Tongue (tissue), 3 donors: ENCODE measurements at places on chromosomes 4 and X.

GRCh38 chrX:15468036-15468435, 25.1 kb downstream of the PIR start:
- peak; percentile 66 for DNase-seq

GRCh38 chr4:152501846-152502536, 33.9 kb downstream of the FBXW7 start:
- no peak for DNase-seq

- no peak for DNase-seq
Observed at GRCh38 chr4:30989508-30989907, 269.3 kb downstream of the PCDH7 start.

DNA sequence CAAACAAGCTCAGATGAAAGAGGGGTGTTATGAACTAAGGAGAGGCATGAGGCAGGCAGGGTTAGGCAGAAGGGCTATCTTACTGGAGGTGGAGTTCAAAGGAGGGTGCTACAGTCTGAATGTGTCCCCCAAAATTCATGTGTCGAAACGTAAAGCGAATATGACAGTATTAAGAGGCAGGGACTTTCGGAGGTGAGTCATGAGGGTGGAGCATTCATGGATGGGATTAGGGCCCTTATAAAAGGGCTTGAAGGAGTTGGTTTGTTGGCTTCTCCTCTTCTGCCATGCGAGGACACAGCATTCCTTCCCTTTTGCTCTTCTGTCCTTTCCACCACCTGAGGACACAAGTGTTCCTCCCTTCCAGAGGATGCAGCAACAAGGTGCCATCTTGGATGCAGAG, 22.9 kb downstream of the APLN start:
- DNase-seq = no peak

DNA sequence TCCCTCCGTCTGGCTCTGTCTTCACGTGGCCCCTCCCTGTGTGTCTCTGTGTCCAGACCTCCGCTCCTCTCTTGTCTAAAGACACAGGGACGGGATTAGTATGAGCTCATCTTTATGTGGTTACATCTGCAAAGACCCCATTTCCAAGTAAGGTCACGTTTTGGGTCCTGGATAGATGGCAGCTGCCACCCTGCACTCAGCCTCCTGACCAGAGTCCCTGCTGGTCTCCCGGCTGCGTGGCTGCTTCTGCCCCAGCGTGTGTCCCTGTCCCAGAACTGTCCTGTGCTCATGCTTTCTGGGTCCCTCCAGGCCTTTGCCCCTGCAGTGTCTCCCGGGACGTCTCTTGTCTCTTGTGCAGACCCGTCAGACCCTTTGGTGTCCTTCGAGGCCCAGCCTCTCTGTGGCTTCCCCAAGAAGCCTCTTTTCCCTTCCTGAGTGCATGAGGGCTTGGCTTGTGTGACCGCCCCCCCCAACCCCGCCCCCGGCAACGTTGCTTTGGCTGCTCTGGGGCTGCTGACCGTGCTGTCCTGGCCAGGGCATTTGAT, 107.3 kb downstream of the PSAPL1 start:
- no peak for DNase-seq

GRCh38 chrX:48938721-48939425, 18.5 kb downstream of the OTUD5 start:
- no peak for DNase-seq

DNA sequence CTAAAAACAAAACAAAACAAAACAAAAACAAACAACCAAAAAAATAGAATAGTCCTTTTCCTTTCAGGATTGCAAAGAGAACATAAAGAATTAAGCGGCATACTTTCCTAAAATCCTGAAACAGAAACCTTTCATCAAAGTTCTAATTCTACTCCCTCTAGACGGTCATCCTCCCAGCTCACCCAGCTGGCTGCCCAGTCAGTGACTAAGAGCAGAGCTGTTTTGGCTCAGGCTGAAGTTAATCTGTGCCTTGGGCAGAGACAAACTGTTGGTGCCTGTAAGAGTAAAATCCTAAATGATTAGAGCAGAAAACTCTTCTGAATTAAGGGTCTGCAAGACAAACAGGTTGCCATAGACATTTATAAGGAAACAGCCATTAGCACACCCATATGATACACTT, 17.6 kb upstream of the WAS start:
- DNase-seq = no peak

DNA sequence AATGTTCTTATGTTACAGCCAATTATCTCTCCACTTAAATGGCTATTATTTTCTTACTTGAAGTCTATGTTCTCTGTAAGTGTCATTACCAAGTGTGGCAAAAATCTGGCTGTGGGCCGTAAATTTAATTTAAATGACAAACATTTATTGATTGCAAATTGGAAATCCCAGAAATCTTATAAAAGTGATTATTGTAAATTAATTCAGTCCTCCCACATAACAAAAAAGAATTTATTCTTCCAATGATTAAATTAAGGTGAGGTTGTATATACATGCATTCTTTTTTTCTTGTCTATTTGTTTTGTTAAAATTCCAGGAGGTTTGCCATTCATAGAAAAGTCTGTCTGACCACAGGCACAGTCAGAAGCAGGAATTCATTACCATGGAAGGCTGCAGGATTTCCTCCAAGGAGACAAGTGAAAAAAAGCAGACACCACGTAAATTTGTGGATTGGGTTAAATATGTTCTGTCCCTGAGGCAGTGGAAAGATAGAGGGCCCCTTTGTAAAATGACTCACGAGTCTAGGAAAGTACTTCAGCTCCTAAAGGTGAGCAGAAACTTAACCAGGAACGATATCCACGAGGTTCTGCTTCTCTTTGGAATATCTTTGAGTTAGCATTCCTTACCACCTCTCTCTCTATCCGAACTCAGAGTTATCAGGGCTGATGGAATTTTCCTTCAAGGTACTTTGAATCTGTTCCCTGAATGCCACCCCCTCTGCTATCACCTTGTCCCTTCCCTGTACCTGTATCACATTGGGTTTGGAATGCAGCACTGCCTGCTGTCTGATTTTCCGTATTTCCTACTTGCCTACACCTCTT, 10.7 kb downstream of the PPARGC1A start:
- DNase-seq = no peak

DNA sequence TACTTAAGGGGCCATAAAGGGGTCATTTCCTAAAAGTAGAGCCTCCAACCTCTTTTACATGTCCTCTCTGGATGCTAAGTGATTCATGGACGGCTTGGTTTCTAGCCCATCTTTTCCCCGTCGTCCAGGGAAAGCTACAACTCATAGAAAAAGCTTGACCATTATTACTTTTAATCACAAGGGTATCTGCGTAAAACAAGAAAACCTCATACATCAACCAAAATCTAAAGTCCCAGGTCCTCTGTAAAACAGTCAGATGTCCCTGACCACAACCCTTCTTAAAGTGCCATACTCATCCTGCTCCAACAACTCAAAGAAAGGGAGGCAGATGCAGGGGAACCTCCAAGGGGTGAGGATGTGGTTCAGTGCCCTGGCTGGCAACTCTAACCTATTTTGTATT, 29.6 kb downstream of the ADGRA3 start:
- no peak for DNase-seq

DNA sequence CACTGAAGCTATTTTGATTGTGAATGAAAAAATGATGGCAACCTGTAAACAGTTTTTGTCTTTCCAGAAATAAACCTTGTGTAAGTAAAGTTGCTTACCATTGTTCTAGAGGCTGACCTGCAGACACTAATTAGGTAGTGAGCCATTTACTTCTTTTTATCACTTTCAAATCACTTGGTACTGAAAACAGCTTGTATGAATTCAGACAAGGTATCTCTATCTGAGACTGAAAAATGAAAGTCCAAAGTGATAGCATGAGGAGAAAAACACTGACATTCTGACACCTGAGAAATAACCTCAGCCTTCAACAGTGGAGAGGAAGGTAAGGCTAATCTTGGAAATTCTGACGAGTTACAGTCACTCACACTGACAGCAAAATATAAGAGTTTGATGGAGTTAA, 238.8 kb downstream of the GPC3 start:
- DNase-seq = no peak

- peak; percentile 80 for DNase-seq
Observed at GRCh38 chr4:41339812-41340809, 83.4 kb downstream of the UCHL1 start.

DNA sequence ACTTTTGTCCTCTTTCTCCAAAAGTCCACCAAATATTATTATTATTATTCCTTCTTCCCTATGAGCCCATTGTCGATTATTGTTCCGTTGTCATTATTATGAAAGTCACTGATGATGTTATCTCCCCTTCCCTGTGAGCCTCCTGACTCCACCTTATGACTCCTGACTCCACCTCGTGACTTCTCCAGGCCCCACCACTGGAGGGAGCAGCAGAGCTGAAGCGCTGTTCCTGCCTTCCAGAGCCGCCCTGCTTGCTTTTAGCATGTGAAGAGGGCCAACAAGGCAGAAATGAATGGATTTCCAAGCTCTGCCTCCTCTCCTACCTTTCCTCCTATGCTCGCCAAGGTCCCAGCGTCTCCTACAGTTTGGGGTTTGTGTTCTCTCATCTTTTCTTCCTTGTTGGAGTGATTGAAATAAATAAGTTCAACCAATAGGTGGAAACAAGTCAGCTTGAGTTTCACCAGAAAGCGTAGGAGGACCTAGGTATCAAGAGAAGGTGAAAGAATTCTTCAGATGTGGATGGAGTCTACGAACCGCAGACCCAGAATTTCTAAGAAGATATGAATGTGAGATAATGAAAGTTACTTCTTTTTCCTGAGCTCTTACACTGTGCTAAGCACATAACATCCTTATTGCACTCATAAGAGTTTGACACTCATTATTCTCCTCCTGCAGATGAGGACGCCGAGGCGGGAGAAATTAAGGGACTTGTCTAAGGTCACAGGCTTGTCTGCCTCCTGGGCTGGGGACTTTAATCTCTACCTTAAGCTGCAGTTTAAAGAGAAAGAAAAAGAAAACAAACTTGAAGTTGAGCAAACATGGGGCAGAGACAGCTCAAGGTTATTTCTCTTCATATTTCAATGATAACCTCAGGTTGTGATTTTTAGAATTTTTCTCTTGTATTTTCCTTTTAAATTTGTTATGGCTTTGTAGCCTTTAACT, 26.1 kb downstream of the IGSF1 start:
- no peak for DNase-seq

GRCh38 chr4:89254847-89255246, 52.8 kb downstream of the GPRIN3 start:
- no peak for DNase-seq

DNA sequence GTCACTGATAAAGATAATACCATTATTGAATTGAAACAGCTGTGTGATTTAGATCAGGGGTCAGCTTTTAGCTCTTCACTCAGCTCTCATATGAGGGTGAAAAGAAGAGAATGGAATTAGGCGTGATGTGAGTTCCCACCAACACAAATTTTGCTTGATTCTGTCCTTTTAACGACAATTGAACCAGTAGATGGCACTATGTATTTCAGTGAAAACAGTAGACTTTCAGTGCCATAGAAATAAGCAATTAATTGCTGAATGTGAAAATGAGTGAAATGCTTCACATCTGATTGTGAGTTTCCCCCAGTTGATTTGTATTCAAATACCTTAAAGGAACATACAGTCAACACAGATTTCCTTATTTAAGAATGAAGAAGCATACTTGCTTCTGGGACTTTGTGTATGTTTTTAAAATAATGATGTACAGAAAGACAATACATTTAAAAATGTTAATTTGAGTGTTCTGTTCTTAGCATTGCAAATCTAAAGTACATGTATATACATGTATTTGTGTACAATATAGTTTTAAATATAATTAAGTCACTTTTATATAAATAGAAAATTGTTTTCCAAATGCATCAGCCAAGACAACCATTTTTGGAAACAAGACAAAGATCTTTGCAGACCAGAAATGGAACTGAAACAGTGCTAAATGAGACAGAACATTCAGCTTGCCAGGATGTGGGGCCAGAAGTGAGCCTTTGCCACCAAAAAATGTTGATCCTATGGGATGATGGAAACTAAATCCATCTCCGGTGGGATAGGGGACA, 178.8 kb downstream of the SNCA start:
- peak; percentile 41 for DNase-seq

DNA sequence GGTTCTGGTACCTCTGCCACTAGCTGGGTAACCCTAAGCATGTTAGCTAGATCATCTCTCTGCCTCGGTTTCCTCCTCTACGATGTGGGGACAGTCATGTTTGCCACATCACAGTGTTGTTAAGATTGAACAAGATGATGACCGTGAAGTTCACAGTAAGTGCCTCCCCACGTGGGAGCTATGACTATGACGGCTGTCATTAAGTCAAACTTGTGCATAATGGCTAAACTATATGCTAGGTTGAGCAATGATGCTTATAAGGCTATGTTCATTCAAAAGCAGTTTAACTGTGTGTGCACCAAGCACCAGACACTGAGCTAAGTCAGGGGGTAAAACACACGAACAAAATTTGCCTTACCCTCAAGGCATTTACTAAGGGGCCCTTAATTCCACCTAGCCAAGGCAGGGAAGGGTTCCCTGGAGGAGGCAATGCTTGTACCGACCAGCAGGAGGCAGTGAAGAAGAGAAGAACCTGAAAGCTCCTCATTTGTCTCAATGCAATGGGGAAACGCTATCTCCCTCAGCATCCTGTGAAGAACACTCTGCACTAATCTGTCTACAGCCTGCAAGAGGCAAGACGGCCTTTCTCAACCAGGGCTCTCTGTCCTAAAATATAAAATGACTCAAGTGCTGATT, 52.9 kb downstream of the MAP7D2 start:
- DNase-seq = no peak

- DNase-seq = no peak
Observed at GRCh38 chr4:73051625-73052024, 17.9 kb downstream of the COX18 start.

DNA sequence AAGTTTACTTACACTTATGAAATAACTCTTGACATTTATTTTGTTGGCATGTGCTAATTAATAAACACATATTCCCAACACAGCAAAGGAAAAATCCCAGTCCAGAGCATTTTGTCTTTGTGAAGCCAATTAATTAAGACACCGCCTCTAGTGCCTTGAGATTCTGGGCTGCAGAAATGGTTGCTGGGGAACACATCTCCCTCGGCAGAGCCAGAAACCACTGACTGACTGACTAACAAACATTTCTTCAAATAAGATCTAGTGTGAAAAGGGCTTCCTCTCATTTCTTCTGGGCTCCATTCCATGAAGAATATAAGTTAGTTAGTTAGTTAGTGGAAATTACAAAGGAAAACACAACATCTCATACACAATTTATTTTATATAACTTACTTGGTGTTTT, 28.4 kb upstream of the NAP1L5 start:
- no peak for DNase-seq

- DNase-seq = no peak
Observed at GRCh38 chrX:118565853-118566252, 70.2 kb downstream of the DOCK11 start.

- DNase-seq = peak; percentile 67
Observed at GRCh38 chr4:37662861-37663390, 23.2 kb downstream of the RELL1 start.

GRCh38 chr4:127783026-127783769, 1.1 kb downstream of the HSPA4L start:
- peak; percentile 96 for DNase-seq

DNA sequence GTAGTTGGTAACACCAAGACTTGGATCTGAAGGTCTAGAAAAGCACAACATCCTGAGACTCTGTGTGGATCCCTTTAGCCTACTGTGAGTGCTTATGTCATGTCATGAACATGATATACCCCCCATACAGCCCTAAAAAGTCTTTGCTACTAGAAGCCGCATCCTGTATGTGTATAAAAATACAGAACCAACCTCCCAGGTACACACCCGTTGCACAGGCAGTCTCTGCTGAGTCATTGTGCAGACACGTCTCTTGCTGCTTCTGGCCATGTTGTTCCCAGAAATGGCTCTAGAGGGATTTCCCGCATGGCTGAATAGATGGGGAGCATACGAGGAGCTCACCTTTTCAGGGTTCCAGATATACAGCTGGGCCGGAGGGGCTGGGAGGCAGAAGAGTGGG, 93.3 kb downstream of the MAMLD1 start:
- DNase-seq = no peak

GRCh38 chrX:53223955-53224859, 800 bp downstream of the KDM5C start:
- DNase-seq = peak; percentile 1
